ENCODE measurements at places on chromosomes 6 and 20.

GRCh38 chr6:163226181-163226835, 188.2 kb upstream of the QKI start:
- DNase-seq = no peak

GRCh38 chr6:100657678-100658330, 193.1 kb upstream of the SIM1 start:
- no peak for DNase-seq

GRCh38 chr20:62550087-62550632, 74.4 kb upstream of the GATA5 start:
- DNase-seq = no peak

DNA sequence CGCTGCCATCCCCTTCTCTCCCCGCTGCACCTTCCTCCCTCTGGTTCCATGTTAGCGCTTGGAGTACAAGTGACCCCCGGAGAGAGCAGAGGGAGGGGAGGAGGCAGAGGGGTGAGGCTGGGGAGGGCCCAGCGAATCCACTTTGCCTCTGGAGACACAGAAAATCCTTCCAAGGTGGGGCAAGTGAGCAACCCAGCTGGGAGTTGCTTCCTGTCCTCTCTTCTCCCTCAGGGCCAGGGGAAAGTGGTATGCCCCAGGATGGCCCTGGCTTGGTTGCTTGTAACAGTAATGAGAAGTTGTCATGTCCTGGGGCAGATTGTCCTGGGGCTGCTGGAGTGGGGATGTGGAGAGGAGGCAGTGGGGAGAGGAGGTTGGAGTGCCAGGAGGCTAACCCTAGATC, 691 bp upstream of the ANGPT4 start:
- no peak for DNase-seq

DNA sequence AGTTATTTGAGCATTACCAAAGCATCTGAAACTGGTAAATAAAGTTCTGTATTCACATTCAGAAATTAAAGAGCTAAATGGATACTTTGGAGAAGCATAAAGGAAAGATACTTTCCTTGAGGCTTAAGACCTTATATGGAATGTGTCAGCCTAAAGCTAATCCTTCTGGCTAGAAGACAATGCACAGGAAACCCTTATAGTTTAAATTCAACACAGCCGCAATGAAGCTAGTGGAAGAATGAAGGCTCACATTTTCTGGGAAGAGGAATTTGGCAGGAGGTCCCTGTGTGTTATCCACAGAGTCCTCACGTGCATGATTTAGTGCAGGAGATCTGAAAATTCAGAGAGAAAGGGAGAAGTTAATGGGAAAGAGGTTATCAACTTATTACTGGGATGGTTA, 21.5 kb upstream of the CHD6 start:
- DNase-seq = no peak

DNA sequence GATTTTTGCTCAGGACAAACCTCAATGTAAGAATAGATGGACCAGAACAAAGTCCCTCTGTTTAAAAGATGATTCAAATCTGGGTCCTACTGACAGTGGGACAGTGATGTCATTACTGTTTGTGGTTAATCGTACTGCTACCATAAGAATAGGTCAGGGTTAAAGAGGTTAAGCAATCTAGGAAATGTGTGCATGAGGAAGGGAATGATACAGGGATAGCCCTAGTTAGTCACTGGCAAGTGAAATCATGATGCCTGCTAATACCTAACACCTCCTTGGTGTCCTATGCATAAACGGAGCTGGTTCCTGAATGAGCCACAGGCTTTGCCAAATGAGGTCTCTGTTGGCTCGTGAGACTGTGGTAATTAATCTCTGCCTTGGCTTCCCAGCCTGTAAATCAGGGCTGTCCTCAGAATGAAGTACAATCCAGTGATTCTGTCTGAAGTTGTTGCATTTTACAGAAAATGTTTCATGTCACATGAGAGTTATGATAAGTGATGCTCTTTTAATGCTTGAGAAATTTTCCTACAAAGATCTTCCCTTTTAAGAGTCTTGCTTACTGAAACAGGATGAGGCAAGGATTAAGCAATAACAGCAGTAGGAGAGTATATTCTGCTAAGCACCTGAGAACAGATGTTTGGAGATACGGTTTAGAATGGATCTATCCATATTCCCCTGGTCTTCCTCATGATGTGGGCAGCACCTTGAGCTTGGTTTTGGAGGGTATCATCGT, 3.8 kb downstream of the MEP1A start:
- DNase-seq = no peak

DNA sequence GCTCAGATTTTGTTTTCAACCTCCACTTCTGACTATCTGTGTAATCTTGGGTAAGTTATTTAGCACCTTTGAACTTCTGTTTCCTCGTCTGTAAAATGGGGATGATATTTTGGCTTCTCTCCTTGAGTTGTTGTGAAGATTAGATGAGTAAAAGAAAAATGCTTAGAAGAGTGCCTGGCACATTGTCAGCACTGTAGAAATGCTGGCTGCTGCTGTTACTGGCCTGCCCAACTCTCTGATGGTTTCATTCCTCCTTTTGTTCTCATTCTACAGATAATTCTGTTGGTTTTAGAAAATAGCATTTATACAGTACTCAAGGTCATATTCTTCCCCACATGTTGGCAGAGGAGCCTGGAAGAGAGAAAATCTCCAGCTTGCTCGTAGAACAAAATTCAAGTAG, 547.2 kb upstream of the JAG1 start:
- DNase-seq = no peak

GRCh38 chr6:34587325-34587724, 31.2 kb upstream of the SPDEF start:
- no peak for DNase-seq

DNA sequence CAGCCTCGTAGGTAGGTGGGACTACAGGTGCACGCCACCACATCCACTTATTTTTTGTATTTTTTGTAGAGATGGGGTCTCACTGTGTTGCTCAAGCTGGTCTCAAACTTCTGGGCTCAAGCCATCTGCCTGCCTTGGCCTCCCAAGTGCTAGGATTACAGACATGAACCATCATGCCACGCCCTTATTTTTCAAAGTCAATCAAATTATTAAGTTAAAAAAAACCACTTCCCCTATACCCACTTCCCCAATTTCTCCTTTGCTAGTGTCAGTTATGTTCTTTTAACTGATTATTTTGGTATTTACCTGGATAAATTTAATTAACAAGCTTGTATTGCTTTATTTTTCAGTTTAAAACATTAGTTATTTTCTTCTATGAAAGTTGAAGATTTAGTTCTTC, 49.6 kb downstream of the RIOK1 start:
- no peak for DNase-seq

DNA sequence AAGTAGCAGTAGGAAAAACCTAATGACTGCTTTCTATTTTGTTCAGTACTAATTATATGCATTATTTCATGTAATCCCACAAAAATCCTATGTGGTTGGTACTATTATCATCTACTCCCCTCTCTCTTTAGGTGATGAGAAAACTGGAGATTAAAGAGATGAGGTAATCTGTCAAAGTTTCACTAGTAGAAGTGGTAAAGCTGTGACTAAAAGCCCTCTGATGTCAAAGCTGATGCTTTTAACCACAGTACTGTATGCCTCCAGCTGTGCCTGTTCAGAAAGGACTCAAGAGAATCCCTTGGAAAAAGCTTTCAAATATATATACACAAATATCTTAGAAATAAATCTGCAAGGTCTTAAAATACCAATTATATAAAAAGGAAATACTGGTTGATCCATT, 38.0 kb downstream of the PHIP start:
- no peak for DNase-seq

Data from activated CD4-positive, alpha-beta T cell treated with anti-CD3 and anti-CD28 coated beads, Interleukin-2, amount 50 U/mL, for 4 hours (primary cell).